ENCODE measurements at places on chromosomes 2 and 18.

DNA sequence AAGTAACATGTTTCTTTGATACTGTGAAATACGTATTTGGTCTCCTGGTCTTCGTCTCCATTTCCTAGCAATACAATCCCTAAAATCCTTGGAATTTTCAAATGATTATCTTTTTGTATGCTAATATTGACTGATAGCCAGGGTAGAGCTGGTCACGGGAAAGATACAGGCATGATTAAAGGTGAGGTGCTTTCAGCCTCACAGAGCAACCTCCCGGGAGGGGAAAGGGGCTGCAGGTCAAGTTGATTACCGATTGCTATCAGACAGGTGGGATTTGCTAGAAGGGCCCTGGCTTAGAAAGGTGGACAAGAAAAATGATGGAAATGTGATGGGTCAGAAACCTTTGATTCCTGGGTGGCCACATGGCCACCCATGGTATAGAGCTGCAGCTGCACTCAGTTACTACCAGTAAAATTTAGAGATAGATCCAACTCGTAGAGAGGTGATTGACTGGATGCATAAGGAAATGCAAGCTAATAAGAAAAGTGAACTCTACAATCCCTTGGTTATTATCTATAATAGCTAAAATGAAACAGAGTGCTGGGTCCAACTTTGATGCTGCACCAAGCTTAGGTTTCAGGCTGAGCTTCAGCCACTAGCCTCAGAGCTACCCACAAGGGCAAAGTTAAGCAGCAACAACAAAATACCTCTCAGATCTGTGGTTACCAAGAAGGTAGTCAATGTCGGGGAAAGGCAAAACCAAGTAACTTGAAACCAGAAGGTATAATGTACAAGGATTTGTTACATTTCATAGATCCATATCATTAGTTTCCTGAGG, 15.3 kb downstream of the YPEL5 start:
- no peak for DNase-seq

- no peak for DNase-seq
These were observed 177.8 kb downstream of the EIPR1 start for GRCh38 chr2:3199627-3200345.

GRCh38 chr2:189851174-189851826, 67.0 kb downstream of the PMS1 start:
- DNase-seq, result no peak

GRCh38 chr2:133265432-133265949, 302.8 kb downstream of the NCKAP5 start:
- no peak for DNase-seq

- DNase-seq, result no peak
These were observed 166.0 kb downstream of the AGAP1 start for GRCh38 chr2:235659767-235660322.

- DNase-seq, result no peak
These were observed 542.8 kb upstream of the ID2 start for GRCh38 chr2:8138923-8139667.

DNA sequence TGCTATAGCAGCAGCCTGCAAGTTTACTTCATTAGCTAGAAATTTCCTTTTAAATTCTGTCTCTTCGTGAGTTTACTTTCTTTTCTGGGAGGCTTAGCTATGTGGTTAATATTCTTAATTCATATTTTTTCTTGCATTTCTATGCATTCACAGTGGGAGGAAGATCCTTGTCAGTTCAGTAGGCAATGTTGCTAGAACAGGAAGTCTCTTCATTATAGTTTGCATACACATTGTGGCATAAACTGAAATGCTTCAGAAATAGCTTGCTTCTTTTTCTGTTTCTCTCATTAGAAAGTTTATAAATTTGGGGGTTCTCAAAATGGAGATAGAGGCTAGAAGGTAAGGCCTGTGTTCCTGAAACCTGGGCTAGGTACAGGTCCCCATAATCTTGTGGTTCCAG, 8.1 kb upstream of the ARHGAP15 start:
- DNase-seq, result no peak

DNA sequence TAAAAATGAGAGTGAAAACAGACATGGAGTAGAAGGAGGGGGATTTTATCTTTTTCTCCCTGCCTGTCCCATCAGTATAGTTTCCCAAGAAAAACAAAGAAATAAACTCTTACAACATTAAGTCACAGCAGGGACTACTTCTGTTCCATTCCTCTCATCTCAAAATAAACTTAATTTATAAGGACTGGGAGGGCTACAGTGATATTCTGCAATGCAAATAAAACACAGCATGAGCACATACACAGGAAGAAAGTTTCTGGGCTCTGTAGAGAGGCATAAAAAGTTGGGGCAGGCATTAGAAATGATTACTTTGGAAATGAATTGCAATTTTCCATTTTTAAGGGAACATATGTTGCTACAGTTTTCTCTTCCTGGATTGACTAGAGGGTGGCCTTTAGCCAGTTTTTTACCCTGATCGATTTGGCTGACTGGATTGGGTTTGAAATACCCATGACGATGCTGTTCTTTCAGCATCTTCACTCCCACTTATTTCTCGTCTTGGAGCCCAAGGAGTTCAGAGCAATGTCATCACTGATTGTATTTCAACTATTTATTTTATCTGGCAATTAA, 157.1 kb downstream of the ACTR3 start:
- DNase-seq, result no peak

- DNase-seq, result no peak
These were observed 105.9 kb downstream of the ANKRD44 start for GRCh38 chr2:197204519-197205250.
